Naive thymus-derived CD8-positive, alpha-beta T cell (primary cell): ENCODE measurements at places on chromosomes 3 and 15. TPM values are rescaled to one million over a fixed set of nuclear protein-coding genes. Genes with fewer than 3 reads are reported as not detected.

- no peak overlapping the region for H3K27ac ChIP-seq
- H3K27me3 ChIP-seq, result no peaks in the 10 kb centered on the region
- peaks cover 2% of the 10 kb centered on the region for H3K4me1 ChIP-seq
- DNase-seq, result no peak
These were observed 214.1 kb downstream of the TNIK start for GRCh38 chr3:171245796-171246765.

DNA sequence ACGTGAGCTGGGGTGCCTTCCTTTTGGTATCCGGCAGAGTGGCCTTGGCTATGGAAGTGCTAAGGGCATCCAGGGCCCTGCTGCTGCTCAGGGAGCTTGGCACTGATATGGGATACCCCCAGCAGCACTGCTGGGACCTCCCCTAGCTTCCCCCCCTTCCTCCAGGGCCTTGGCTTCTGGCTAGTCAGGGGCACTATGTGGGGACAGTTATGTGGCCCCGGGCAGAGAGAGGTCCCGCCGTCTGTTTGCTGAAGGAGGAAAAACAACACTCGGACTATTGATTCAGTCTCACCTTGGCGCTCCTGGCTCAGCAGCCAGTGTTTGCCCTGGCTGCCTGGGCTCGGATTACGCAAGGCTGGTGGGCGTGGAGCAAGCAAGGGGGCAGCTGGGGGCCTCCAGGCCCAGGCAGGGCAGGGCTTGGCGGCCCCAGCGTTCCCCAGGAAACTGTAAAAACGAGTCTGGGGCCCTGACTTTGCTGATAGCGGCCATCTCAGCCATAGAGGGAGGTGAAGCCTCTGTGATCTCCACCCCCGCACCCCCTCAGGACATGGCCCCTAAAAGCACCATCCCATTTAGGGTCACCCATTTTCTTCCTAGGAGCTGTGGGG is 5.7 kb downstream of the FURIN start:
- no peaks in the 10 kb centered on the region for H3K27me3 ChIP-seq
- no peak overlapping the region for H3K4me3 ChIP-seq
- DNase-seq, result no peak
- peaks cover 13% of the 10 kb centered on the region for H3K4me1 ChIP-seq

- H3K4me1 ChIP-seq, result peaks cover 7% of the 10 kb centered on the region
- no peaks in the 10 kb centered on the region for H3K36me3 ChIP-seq
- H3K27me3 ChIP-seq, result no peaks in the 10 kb centered on the region
- no peak for DNase-seq
- no peak overlapping the region for H3K4me3 ChIP-seq
These were observed 43.2 kb upstream of the PTPN23 start for GRCh38 chr3:47337656-47338055.

DNA sequence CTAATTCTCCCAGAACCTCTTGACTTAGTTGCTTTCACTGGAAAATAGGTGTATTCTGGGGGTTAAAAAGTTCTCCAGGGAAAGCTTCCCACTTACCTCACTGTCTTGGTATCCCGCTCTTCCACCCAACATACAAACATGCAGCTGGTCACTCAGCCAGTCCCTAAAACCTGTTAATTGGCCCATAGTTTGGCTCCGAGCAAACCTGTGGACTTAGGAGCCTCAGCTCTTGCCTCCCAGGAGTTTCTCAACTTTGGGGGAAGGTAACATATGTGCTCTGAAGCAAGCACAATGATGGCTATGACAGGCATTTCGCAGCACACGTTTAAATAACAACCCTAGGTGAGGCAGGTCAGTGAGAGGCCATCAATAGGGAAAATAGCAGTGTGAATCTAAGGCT is 25.8 kb upstream of the LRRFIP2 start:
- H3K36me3 ChIP-seq, result no peaks in the 10 kb centered on the region
- peaks cover 1% of the 10 kb centered on the region for H3K27me3 ChIP-seq
- no peak for DNase-seq
- H3K27ac ChIP-seq, result no peak overlapping the region
- no peaks in the 10 kb centered on the region for H3K4me1 ChIP-seq

GRCh38 chr3:37075955-37076354 is 82.6 kb downstream of the MLH1 start:
- no peaks in the 10 kb centered on the region for H3K27me3 ChIP-seq
- no peak overlapping the region for H3K27ac ChIP-seq
- DNase-seq, result no peak
- peaks cover 67% of the 10 kb centered on the region for H3K36me3 ChIP-seq
- H3K4me3 ChIP-seq, result no peak overlapping the region

- peaks cover 4% of the 10 kb centered on the region for H3K27me3 ChIP-seq
- no peak overlapping the region for H3K27ac ChIP-seq
- H3K4me1 ChIP-seq, result no peaks in the 10 kb centered on the region
- DNase-seq, result no peak
These were observed 808.7 kb upstream of the NECTIN3 start for GRCh38 chr3:110262896-110263295.

- H3K36me3 ChIP-seq, result no peaks in the 10 kb centered on the region
- no peak overlapping the region for H3K4me3 ChIP-seq
- no peaks in the 10 kb centered on the region for H3K27me3 ChIP-seq
- H3K4me1 ChIP-seq, result peaks cover 22% of the 10 kb centered on the region
These were observed 88.8 kb upstream of the TBL1XR1 start for GRCh38 chr3:177286034-177286433.

- H3K27ac ChIP-seq, result no peak overlapping the region
- no peaks in the 10 kb centered on the region for H3K4me1 ChIP-seq
- H3K27me3 ChIP-seq, result no peaks in the 10 kb centered on the region
- DNase-seq, result no peak
These were observed 44.5 kb downstream of the SYNM start for GRCh38 chr15:99149366-99149765.

DNA sequence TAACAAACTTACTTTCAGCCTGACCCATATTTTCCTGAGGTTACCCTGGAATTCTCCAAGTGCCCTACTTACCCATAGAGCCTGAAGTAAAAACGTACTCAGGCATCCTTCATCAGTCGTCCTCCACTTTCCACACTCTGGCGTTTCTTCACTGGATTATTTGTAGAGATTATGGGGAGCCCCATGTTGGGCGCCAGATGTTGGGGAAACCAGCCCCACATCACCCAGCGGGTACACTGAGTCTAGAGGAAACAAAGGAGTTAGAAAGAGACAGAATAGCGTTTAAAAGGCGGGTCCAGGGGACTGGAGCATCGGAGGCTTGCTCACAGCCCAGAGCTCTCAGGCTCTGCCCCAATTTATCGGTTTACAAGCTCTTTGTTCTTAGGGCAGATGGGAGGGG is 9.7 kb upstream of the SLC28A2 start:
- peaks cover 7% of the 10 kb centered on the region for H3K27me3 ChIP-seq
- peaks cover 63% of the 10 kb centered on the region for H3K36me3 ChIP-seq
- DNase-seq, result no peak
- H3K27ac ChIP-seq, result no peak overlapping the region

- peaks cover 4% of the 10 kb centered on the region for H3K27me3 ChIP-seq
- no peak for DNase-seq
- peaks cover 9% of the 10 kb centered on the region for H3K4me1 ChIP-seq
- H3K27ac ChIP-seq, result no peak overlapping the region
- no peak overlapping the region for H3K4me3 ChIP-seq
These were observed 2.6 kb downstream of the ATP8B4 start for GRCh38 chr15:50116477-50116876.

DNA sequence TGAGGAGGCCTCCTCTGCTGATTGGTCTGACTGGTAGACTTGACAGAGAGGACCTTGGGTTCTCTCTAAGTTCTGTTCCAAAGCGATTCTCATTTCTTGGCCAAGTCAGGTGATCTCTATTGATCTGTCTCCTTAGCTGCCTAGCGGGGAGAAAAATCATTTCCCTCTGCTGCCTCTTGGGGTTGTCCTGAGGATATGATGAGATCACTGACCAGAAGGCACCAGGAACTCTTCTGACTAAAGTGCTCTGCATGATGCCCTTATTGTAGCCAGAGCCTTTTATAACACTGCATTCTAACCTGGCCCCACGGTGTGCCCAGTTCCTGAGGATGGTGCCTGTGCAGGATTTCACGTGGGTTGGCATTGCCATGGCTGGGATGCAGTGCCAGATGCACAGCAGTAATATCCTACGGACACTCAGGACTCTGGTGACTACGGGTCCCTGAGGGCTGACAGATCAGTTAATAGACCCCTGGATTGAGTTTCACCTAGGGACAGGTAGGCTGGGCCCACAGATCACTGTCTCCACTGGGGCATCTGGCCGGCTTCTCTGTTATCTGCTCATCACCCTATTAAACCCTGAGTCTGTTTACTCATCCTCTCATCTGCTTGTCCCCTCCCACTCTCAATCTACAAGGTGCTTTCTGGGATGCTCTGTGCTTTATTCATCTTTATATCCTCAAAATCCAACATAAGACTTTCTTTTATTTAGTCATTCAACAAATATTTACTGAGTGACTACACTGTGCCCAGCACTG is 3.9 kb upstream of the HEG1 start:
- H3K36me3 ChIP-seq, result peaks cover 4% of the 10 kb centered on the region
- no peak for DNase-seq
- peaks cover 11% of the 10 kb centered on the region for H3K27me3 ChIP-seq
- H3K4me3 ChIP-seq, result no peak overlapping the region
- H3K27ac ChIP-seq, result no peak overlapping the region
- peaks cover 8% of the 10 kb centered on the region for H3K4me1 ChIP-seq

DNA sequence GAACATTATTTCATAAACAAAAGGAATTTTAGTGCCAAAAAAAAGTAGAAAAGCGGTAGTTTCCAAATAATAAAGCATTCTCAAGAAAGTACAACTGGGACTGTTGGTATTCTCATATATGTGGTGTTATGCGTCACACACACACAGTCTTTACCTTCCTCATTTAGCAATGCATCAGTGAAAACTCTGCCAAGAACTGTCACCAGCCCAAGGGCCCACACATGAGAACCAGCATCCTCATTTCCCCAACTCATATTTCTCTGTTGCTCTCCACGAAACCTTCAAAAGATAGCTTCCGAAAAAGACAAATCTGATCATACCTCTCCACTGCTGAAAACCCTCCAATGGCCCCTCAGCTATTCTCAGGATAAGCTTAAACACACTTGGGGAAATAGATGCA is 150.7 kb downstream of the CADPS start:
- H3K4me3 ChIP-seq, result no peak overlapping the region
- peaks cover 4% of the 10 kb centered on the region for H3K27me3 ChIP-seq
- no peaks in the 10 kb centered on the region for H3K36me3 ChIP-seq
- DNase-seq, result no peak
- no peak overlapping the region for H3K27ac ChIP-seq

DNA sequence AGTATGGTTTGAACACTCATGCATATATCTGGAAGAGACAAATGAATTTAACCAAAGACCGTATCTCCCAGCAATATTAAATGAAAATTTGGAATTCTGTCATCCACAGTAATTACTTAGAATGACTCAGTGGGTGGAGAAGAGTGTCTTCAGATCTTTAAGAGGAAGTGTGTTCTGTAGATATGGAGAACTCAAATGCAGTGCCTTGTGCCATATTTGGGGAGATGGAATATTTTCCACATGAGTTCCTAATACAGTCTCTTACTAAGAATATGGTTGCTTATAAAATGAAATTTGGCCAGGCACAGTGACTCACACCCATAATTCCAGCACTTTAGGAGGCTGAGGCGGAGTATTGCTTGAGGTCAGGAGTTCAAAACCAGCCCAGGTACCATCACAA is 40.5 kb downstream of the ANO10 start:
- H3K36me3 ChIP-seq, result peaks cover 21% of the 10 kb centered on the region
- H3K4me1 ChIP-seq, result peaks cover 15% of the 10 kb centered on the region
- no peak overlapping the region for H3K27ac ChIP-seq
- DNase-seq, result no peak

GRCh38 chr3:168968609-168969008 is 694.9 kb downstream of the MECOM start:
- no peaks in the 10 kb centered on the region for H3K36me3 ChIP-seq
- H3K4me1 ChIP-seq, result no peaks in the 10 kb centered on the region
- no peaks in the 10 kb centered on the region for H3K27me3 ChIP-seq
- H3K27ac ChIP-seq, result no peak overlapping the region

- DNase-seq, result no peak
These were observed 68.0 kb upstream of the ARL8B start for GRCh38 chr3:5054098-5054497.

- no peak for DNase-seq
- no peaks in the 10 kb centered on the region for H3K27me3 ChIP-seq
- no peak overlapping the region for H3K4me3 ChIP-seq
- no peak overlapping the region for H3K27ac ChIP-seq
- no peaks in the 10 kb centered on the region for H3K36me3 ChIP-seq
These were observed 559.8 kb upstream of the CBLB start for GRCh38 chr3:106428565-106428994.

GRCh38 chr15:77664428-77664827 is 31.7 kb upstream of the LINGO1 start:
- no peak overlapping the region for H3K4me3 ChIP-seq
- no peaks in the 10 kb centered on the region for H3K4me1 ChIP-seq
- no peaks in the 10 kb centered on the region for H3K36me3 ChIP-seq
- no peak for DNase-seq

CAMP gene
- polyA plus RNA-seq, result not detected

CLDN11 gene
- not detected for polyA plus RNA-seq

ZIC1 gene
- not detected for polyA plus RNA-seq

MINAR1 gene
- not detected for polyA plus RNA-seq

NR2F2 gene
- polyA plus RNA-seq, result not detected

MNS1 gene
- polyA plus RNA-seq, result not detected

GNAT1 gene
- polyA plus RNA-seq, result not detected
